Stomach (tissue), 19 donors: ENCODE measurements at places on chromosomes 7 and 10. TPM values are rescaled to one million over a fixed set of nuclear protein-coding genes. Genes with fewer than 3 reads are reported as not detected.

GRCh38 chr10:71773221-71773971, at the start of gene VSIR:
TSS of gene VSIR (minus strand) at chr10:71773520. CDS start at chr10:71773439, 81 bp downstream.
- DNase-seq = peak; percentile 96

- DNase-seq = no peak
Observed at GRCh38 chr10:119279441-119279840, 72.1 kb downstream of the GRK5 start.

Gene CXCL12
- polyA plus RNA-seq = 11.6 TPM

DNA sequence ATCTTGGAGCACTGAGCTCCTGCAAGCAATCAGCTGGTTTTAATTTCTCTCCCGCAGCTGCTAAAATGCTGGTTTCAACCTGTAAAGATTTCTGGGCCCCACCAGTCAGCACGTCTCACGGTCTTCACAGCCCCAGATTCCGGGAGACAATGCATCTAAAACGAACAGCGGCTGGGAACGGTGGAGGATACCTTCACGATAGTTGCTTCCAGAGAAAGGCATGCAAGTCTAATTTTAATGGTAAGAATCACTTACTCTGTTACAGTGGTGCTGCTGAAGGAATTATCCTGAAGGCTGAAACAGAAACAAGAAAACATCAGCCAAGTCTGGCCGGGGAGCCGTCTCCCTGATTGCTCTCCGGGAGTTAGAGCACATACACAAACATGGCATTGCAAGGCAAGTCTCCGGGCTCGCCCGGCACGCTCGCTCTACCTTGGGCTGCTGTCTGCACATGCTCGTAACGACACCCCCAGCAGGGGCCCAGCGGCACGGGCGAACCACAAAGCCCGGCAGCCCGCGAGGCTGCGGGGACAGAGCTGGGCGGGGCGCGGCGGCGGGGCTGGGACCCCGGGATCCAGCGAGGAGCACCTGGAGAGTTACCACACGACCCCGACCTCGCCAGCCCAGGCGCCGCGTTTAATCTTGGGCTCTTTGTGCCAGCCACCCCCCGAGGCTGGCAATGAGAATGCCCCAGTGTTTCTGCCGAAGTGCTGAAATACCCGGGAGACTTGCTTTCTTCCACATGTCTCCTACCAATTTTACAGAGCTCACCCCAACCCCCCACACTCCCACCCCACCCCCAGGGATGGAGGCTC, at the start of gene FAM13C:
TSS of gene FAM13C (minus strand) at position 406 of the 815 bp plus-strand sequence. CDS start at position 317, 89 bp downstream.
- peak; percentile 66 for DNase-seq

DNA sequence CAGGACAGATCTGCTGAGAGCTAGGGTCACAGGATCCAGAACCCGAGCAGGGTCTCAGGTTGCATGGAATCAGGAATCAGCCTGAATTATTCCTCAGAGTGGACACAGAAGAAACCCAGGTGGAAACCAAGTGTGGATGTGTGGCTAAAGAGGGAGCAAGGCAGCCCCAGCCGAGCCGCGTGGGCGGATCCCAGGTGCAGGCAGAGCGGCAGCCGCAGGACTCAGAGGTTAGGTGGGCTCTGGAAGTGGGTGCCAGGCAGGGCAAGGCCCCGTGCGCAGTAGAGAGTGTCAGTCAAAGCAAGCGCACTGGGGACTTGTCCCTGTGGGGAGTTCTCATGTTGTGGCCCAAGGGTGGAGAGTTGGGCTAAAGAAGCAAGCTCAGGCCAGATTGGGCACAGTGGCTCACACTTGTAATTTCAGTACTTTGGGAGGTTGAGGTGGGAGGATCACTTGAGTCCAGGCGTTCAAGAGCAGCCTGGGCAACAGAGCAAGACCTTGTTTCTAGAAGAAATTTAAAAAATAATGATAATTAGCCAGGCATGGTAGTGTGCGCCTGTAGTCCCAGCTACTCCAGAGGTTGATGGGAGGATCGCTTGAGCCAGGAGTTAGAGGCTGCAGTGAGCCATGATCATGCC, 125.9 kb downstream of the CUL2 start:
- DNase-seq = no peak

DNA sequence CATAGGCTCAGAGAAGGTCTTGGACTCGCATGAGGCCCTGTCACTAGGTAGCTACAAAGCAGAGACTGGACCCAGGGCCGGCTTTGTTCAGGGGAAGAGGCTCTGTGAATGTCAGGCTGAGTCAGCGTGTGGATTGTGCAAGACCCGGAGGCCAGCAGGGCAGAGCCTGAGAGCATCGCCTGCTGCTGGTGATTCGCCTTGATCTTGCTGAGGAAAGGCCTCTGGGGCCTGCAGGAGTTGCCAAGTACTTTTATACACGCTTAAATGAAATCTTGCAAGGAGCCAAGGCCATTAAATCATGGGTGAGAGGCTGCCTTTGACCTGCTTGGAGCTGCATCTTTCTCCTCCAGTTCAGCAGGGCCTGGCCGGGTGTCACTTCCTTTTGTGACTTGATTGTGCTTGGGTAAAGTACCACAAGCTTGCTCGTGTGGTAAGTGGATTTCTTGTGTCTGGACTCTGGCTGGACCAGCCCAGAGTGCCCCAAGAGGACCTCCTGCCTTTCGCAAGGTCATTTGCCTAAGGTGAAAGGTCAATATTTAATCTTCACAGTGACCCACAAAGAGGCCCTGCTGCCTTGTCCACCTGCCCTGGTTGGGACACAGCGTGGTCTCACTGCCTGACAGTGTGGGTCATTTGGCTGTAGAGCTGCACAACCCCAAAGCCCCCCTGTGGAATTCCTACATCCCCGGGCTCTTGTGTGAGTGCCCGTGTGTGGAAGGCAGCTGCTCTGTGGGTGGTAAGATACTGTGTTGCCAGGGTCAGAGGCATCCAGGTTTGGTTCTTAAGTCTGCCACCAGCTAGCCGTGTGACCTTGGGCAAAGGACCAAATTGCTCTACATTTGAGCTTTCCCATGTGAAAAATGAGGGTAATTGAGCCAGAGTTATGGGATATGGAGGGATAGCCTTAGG, 38.6 kb upstream of the SH2D4B start:
- peak; percentile 91 for DNase-seq

GRCh38 chr7:45163692-45164052, 6.1 kb downstream of the RAMP3 start:
- DNase-seq = no peak

DNA sequence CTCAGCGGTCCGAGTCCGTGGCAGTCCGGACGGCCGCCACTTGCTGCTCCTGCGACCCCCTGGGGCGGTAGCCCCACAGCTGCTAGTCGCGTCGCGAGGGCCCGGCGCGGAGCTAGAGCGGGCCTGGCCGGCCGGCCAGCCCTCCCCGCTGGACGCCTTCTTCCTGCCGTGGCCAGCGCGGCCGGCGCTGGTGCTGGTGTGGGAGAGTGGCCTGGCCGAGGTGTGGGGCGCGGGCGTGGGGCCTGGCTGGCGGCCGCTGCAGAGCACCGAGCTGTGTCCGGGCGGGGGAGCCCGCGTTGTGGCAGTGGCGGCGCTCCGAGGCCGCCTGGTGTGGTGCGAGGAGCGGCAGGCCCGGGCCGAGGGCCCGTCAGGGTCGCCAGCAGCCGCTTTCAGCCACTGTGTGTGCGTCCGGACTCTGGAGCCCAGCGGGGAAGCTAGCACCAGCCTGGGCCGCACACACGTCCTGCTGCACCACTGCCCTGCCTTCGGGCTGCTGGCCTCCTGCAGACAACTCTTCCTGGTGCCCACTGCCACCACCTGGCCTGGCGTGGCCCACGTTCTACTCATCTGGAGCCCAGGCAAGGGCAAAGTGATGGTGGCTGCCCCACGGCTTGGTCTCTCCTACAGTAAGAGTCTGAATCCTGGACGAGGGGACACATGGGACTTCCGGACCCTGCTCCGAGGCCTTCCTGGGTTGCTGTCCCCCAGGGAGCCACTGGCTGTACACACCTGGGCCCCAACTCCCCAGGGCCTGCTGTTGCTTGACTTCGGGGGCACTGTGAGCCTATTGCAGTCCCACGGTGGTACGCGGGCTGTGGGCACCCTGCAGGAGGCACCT, 631 bp downstream of the HPS6 start:
- peak; percentile 34 for DNase-seq

Gene OR2A42
- not detected for polyA plus RNA-seq

DNA sequence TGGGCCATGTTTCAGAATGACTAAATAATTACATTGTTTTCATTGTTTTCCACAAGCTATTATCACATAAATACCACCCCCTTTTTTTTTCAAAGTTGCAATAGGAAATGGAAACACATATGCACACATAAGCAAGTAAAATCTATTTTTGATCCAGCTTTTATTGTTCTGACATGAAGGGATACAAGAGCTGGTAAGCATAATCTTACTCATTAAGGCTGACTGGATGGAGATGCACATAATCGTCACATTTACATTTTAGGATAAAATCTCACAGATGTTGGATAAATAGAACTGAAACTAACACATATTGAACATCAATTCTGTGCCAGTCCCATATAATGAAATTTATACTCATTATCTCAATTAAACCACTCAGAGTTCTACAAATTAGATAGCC, 84.5 kb upstream of the CHRM2 start:
- DNase-seq = no peak

DNA sequence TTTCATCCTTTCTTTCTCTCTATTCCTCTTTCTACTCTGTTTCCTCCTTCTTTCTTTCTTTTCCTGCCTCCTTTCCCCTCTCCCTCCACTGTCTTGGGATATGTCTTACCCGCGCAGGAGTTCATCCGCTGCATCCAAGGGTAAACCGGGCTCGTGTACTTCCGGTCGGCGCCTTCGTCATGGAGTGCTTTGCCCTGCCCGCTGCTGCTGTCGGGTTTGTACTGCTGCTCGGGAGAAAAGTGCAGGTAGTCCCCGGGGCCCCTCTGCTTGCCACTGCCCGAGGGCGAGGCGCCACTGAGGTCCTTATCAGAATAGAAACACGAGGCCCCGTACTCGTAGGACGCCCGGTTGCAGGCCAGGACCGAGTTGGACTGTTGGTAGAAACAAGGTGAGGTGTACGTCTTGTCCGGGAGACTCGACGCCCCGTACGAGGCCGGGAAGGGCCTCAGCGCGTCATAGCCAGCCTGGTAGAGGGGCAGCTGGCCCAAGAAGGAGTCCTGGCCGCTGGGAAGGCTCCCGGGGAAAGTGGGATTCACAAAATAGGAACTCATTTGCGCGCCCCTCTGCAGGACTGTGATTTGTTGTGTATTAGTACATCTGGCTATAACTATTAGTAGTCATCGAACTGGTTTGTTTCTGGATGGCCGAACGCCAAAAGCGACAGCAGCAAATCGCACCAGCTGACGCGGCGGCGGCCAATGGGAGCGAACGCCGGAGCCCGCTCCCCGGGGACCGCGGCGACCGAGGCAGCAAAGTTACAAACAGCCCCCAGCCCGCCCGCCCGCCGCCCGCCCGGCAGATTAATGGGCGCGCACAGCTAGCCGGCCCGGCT, at the start of gene HOXA6:
TSS of gene HOXA6 (minus strand) at position 576 of the 832 bp plus-strand sequence. CDS start at position 551, 25 bp downstream.
- DNase-seq = peak; percentile 84

Gene PTF1A
- polyA plus RNA-seq = 3.4 TPM

GRCh38 chr7:128203047-128203491, 38.0 kb upstream of the LEP start:
- DNase-seq = no peak

DNA sequence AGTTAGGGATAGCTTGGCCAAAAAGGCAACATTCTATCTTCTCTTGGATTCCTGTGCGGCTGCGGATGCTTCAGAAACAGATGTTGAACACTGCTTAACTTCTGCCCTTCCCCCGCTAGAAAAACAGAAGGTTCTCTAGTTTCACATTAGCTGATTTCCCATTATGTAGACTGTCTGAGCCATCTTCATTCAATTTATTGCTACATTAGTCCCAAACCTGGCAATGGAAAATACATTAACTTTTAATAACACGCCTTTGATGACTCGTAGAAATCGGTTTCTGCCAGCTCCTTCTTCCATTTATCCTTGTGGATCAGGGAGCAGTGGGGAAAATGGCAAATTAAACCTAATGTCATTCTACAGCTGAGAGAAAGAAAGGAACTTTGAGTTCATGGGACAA, 119.9 kb downstream of the SLC16A9 start:
- peak; percentile 59 for DNase-seq

Gene PLCE1
- 0.98 TPM for polyA plus RNA-seq

Gene TFPI2
- 3.4 TPM for polyA plus RNA-seq

DNA sequence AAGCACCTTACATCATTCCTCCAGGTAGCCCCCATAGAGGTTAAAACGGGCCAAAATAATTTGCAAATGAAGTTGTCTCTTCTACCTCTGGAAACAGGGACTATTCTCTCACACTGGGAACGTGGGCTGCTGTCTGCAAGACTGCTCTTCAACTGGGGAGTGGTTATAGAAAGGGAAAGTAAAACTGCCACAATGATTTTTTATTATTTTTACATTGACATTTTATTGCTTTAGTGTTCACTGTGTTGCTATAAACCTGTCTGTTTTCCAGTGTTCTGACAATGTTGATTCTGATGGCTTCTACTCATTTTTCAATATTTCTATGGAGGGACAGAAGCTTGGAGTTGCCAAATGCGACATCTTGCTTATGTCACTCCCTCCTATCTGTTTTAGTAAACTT, 115.1 kb upstream of the ANTXRL start:
- DNase-seq = no peak

DNA sequence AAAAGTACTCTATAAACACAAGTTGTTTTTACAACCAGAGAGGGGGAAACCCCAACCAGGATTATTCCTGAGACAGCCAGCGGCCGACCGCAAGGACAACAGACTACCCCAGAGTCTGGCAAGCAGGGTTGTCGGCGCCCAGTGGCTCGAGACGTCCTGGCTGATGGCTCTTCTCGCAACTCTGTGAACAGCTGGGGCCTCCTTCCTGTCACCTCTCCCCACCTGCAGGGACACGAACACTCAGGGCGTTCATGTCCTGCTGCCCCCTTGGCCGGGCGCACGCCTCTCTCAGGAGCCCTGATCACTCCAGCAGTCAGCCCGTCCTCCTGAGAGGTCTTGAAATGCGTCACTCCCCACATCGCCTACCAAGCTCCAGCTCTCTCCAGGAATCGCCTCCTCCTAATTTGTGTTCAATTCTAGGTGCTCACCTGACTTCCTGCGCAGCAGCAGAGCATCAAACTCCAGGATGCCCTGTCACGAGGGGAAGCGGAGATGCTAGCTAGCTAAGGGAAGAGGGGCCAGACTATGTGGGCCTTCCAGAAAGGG, 66.4 kb upstream of the TNRC18 start:
- DNase-seq = no peak

GRCh38 chr7:40470091-40470592, 335.3 kb downstream of the SUGCT start:
- no peak for DNase-seq
